ENCODE measurements at places on chromosomes 7 and 10. TPM values are rescaled to one million over a fixed set of nuclear protein-coding genes. Genes with fewer than 3 reads are reported as not detected.

GRCh38 chr7:134931487-134931886, 54.8 kb upstream of the AGBL3 start:
- no peak for DNase-seq

- DNase-seq, result no peak
These were observed 243.5 kb upstream of the ZNF32 start for GRCh38 chr10:43892062-43892770.

GRCh38 chr10:86671985-86672710, 3.8 kb downstream of the LDB3 start:
- DNase-seq, result no peak

DNA sequence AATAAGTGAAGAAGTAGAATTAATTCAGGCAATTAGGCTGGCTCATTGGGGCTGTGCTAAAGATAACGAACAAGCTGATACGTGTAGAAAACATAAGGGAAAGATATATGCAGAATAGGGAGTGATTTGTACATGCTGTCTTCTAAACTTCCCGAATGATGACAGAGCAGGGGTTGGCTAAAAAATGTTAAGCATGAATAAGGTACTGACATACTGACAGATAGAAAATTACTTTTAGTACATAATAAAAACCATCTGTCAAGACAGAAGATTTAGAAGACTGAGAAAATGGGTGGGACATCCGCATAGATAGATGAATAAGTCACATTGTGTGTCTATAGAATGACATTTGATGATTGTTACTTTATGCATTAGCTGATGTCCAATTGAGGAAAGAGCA, 158.8 kb upstream of the ZNF804B start:
- no peak for DNase-seq

DNA sequence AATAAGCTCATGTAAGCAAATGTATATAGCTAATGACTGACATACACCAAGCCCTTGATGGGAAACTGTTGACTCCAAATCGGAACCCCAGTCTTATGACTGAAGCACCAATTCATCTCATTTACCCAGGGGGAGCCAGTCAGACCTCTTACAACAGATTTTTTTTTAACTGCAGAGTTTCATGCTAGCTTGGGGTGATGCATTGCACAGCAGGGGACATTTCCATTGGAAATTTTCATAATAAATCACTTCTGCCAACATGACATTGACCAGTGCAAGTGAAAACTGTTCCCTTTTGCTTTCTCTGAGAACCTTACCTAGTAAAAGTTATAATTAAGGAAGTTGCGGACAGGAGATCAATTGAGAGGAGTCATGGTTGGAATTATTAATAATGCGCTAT, 137.0 kb upstream of the VWC2 start:
- DNase-seq, result no peak

DNA sequence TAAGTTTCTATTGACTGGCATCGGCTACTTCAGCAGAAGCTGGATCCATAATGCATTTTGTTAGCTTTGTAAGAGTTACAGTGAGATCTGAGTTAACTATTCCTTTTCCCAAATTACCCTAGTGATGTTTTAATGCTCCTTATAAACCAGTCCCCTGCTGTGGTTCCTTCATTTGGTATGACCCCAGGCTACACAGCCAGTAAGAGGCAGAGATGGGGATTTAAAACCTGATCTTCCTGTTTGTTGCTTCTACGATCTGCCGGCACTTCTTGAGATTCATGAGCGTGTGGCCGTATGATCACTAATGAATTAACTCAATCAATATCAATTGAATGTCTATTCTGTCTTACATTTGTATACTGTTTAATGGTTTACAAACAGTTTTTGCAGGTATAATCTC, 86.1 kb downstream of the CACNB2 start:
- no peak for DNase-seq

GRCh38 chr7:116443646-116444045, 55.9 kb upstream of the CAV2 start:
- no peak for DNase-seq

- no peak for DNase-seq
These were observed 259.3 kb upstream of the TCERG1L start for GRCh38 chr10:131570716-131571307.

GRCh38 chr10:109534193-109534592, 389.1 kb downstream of the XPNPEP1 start:
- DNase-seq, result no peak

- no peak for DNase-seq
These were observed 2.1 kb downstream of the ANK3 start for GRCh38 chr10:60387531-60387930.

- DNase-seq, result no peak
These were observed 44.8 kb upstream of the SP8 start for GRCh38 chr7:20831451-20831850.

DNA sequence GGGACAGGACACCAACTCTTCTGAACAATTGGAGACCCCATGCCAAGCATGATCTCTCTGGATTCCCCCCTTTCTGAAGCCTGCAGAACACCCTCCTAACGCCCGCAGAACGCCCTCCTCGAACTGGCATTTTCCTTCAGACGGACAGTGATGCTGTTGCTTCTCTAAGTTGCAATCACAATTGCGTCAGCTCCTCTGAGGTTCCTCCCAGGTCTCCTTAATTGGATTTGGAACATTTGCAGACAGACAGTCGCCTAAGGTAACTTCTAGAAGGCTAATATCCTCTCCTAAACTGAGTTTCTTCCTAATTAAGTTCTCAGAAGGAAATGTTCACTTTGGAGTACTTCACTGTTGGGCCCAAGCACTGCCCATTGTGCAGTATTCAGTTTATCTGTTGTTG, 20.5 kb upstream of the SERPINE1 start:
- DNase-seq, result no peak

DNA sequence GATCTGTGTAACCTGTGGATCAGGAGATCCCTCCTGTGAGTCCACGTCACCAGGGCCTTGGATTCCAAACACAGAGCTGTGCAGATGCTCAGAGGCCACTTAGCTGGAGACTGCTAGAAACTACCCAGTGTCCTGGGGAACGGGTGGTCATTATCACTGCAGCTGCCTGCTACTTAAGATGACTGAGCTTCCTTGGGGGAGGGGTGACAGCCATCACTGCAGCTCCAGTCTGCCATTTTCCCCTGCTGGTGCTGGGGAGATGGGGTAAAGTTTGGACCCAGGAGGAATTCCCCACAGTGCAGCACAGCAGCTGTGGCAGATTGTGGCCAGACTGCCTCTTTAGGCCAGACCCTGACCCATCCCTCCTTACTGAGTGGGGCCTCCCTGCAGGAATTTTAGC, 78.8 kb upstream of the VOPP1 start:
- DNase-seq, result no peak

DNA sequence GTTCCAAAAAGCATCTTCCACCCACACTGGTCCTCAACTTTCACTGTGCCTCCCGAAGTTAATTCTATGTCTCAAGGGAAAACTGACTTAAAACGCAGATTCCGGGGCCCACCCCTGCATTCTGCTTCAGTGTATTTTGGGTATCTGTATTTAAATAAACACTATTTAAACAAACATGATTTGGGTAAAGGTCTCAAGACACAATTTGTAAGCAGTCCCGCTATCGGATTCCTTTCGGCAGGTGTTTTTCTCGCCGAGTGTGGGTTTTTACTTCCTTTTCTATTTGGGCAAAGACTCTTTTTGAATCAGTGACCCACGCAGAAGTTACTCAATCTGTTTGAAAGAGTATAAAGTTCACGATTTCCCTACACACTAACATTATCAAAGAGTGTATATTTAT, 1.2 kb downstream of the PDIA4 start:
- no peak for DNase-seq

DNA sequence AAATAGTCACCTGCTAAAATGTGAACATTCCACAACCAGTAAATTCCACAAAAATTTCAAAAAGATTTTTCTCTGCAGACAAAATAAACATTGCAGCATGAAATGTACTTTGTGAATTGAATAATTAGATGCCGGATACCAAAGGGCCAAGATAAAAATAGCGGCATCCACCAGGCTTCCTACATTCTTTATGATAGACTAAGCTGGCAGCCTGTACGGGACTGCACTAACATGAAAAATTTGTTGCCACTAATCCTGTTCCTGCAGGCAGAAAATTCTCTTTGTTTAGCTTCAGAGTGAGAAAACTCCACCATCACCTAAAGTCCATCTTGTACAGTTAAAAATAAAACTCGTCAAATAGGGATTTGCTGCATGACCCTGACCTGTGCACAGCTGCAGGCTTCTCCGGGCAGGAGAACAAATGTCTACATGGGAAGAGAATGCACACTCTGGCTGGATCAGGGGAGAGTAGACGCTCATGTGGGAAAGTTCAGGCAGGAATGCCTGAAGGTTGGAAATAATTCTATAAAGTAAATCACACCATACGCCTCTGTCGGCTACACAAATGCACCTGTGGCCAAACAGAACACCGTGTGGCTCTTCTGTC, 15.6 kb upstream of the ADO start:
- DNase-seq, result no peak

GRCh38 chr7:37310327-37311080, 138.2 kb downstream of the ELMO1 start:
- no peak for DNase-seq

DNA sequence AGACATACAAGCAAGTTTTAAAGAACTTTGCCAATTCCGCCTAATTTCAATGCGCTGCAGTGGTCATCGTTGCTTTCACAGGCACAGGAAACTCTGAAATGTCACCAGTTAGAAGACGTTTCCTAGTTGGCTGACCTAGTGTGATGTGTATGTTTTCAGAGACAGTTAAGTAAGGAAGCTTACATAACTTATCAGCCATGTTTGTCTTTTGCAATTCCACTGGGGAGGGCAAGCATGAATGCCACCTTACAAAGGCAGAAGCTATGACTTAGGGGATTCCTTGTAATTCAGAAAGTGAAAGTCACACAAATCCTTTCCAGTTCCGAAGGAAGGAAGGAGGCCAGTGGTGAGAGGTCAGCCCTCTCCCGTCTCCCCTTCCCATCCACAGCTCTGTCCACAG, 15.0 kb upstream of the NPS start:
- no peak for DNase-seq

DNA sequence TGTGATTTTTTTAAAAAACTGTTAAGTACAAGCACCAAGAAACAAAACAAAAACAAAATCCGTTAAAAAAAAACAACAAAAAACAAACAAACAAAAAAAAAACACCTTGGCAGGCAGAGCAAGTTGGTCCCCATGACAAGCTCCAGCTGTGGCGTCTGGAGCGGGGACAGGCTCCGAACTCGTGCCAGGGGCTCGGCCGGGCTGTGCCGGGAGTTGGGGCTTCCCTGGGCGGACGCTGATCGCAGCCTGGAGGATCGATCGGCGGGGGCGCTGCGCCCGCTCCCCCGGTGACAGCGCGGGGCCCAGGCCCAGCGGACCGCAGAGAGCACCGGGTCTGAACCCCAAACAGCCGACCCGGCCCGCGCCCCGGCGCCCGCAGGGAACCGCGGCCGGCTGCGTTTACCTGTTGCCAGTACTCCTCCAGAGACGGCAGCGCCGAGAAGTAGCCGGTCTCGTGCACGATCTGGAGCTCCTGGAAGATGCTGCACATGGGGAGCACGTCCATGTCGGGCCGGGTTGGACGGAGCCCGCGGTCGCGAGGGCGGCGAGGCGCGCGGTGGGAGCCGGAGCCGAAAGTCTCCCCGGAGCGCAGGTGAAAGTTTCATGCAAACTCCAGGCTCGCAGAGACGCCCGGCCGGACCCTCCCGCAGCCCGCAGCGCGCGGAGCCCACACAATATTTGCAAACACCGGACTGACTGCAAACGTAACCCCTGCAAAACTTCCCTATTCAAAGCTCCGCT, at the start of gene KLF6:
Gene KLF6, minus strand, starts transcription at position 700 of the 741 bp plus-strand sequence. Its CDS starts 195 bp downstream, at position 505.
- DNase-seq, result peak; percentile 52

- DNase-seq, result no peak
These were observed 40.8 kb upstream of the TSPAN33 start for GRCh38 chr7:129103561-129104324.

GRCh38 chr7:93004906-93005305, 112.9 kb downstream of the SAMD9 start:
- DNase-seq, result no peak

DNA sequence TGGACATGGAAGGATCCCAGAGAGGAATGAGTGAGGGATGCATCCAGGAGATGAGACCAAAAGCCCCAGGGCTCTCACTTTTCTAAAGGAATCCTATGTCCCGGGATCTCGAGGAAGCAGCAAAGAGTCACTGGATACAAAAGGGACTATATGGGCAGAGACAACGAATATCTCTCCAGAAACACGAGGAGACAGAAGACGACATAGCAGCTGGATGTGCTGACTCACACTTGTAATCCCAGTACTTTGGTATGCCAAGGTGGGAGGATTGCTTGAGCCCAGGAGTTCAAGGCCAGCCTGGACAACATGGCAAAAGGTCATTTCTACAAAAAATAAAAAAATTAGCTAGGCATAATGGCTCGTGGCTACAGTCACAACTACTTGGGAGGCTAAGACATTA, 24.7 kb upstream of the MSMB start:
- DNase-seq, result no peak

DNA sequence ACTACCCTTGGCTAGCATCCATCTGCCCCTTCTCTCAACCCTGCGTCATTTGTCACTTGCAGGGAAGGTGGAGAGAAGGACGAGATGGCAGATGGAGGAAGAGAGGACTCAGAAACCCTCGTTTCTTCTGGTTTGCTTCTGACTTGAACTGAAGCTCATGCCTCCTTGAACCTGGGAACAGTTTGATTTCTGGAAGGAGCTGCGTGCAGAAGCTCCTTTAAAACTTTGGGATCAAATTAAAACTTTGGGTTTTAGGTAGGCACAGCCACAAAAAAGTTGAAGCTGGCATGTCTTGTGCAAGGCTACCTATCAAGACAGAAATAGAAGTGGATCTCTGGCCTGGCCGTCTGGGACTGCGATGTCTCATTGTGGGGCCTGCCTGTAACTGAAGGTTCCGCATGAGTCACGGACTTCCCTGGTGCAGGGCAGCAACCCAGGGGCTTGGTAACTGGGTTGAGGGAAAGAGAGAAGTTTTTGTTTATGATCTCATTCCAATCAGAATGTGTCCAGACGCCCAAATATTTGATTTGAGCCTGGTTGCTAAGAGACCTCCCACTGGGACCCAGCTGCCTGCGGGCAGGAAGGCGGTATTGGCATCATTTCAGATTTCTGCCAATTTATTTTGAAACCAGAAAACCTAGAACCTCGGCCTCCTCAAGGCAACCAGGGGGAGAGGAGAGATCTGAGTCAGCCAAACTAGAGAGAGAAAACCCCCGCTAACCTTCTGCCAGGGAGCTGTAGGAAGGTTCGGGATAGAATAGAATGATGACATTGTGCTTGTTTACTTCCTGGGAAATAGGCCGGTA, 15.8 kb upstream of the CAMK1D start:
- DNase-seq, result no peak

GRCh38 chr10:44168478-44168877, 216.4 kb downstream of the CXCL12 start:
- no peak for DNase-seq

Gene EBLN1
- not detected for polyA plus RNA-seq

Gene GIMAP6
- polyA plus RNA-seq, result 17.6 TPM

Gene TCAF2
- polyA plus RNA-seq, result 2.8 TPM

Gene SNCG
- 14.5 TPM for polyA plus RNA-seq

Gene MSMB
- polyA plus RNA-seq, result not detected

Gene DHX32
- polyA plus RNA-seq, result 22.8 TPM

Gene TMEM270
- polyA plus RNA-seq, result not detected

Gene STEAP2
- polyA plus RNA-seq, result 18.3 TPM

Gene GNAI1
- 133 TPM for polyA plus RNA-seq

Gene MLLT10
- 52.5 TPM for polyA plus RNA-seq

Gene PSD
- polyA plus RNA-seq, result 14.6 TPM

Gene GHRHR
- 0.43 TPM for polyA plus RNA-seq

Gene AKR1C4
- not detected for polyA plus RNA-seq

Gene TLX1
- polyA plus RNA-seq, result 0.19 TPM

Gene ZNF32
- 66.0 TPM for polyA plus RNA-seq

Gene IFIT3
- polyA plus RNA-seq, result 11.7 TPM

All from left renal cortex interstitium (tissue), 4 donors.